ENCODE measurements at places on chromosomes 12 and 14.

- no peak for DNase-seq
These were observed 6.8 kb downstream of the TTC8 start for GRCh38 chr14:88831284-88831683.

- no peak for DNase-seq
These were observed 34.8 kb downstream of the CRACR2A start for GRCh38 chr12:3718100-3718499.

- no peak for DNase-seq
These were observed 56.0 kb downstream of the SYNE2 start for GRCh38 chr14:63908667-63909264.

GRCh38 chr14:73759183-73759713 lies 45.1 kb upstream of the PNMA1 start:
- DNase-seq, result peak; percentile 69

DNA sequence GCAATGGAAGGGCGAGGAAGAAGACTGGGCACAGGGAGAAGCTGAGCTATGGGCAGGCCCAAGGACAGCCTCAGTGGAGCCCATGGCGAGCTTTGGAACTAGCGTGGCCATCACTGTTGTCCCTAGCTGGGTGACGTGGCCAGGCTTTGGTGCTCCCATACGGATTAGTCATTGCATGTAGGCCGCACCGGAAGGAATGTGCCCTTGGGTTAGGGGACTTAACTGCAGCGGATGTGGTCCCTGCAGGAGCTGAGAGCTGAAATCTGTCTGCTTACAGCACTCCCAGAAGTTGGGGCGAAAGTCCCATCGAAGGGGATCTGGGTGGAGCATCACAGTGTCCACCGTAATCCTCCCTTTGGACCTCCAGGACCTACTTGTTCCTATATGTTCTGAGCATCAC lies 133.7 kb downstream of the PAPOLA start:
- no peak for DNase-seq

GRCh38 chr12:19227880-19228210 lies 98.3 kb downstream of the PLEKHA5 start:
- no peak for DNase-seq

DNA sequence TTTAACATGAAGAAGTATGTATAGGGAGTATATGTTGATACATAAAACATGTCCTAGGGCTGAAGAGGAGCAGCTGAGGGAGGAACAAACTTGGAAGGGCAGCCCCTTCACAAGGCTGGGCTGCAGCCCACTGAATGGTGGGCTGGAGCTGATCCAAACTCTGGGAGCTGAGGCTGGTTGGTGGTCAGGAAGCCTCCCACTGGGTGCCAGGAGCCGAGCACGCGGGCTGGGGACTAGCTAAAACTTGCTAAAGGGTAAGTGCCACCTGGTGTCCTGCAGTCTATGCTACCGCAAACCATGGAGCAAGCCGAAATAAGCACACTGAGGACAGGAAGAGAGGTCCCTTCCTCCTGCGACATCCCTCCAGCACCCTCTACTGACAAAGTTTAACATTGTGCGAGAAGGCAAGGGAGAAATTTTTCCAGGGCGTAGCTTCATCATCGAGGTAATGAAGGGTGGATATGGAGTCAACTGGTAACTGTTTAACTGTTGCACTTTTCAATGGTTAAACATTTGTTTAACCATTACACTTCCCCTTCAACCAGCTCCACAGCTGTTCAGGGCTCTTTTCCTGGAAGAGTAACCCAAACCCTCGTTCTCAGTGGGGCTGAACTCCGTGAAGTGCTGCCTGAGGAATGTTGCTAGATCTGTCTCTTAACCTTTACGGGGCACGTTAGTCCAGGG lies 42.2 kb downstream of the EGLN3 start:
- DNase-seq, result no peak

- peak; percentile 64 for DNase-seq
These were observed 20.9 kb upstream of the ANO2 start for GRCh38 chr12:5965950-5966383.

- DNase-seq, result peak; percentile 53
These were observed 116.3 kb downstream of the GLT1D1 start for GRCh38 chr12:128969480-128970055.

DNA sequence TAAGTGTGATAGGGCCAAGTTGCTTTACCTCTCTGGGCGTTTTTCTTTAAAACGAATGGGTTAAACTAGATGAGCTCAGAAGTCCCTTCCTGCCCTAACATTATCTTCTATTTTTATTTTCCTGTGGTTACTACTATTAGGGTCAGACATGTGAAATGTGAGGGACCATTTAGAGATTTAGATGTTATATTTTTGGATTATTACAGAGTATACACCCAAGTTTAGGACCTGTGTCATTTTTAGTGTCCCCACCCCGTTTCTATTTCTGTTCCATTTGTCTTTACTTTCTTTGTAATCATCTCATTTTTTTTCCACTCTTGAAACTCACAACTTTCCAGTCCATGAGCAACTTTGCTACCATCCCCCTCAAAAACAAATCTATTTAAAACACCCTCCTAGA lies 56.3 kb downstream of the SLC4A8 start:
- DNase-seq, result no peak

DNA sequence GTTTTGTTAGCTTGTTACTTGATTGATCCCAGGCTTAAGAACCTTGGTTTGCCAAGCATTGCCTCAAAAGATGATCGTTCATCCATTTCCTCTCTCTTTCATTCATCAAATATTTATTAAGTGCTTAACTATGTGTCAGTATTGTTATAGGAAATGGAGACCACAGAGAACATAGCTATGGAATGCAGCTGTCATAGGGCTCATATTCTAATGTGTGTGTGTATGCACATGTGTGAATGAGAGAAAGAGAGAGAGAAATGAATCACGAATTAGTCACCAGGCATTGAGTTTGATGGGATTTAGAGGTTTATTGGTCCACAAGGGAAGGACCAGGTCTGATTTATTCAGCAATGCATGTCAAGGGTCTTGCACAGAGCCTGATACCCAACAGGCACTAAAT lies 71.0 kb upstream of the FBXO21 start:
- DNase-seq, result no peak

DNA sequence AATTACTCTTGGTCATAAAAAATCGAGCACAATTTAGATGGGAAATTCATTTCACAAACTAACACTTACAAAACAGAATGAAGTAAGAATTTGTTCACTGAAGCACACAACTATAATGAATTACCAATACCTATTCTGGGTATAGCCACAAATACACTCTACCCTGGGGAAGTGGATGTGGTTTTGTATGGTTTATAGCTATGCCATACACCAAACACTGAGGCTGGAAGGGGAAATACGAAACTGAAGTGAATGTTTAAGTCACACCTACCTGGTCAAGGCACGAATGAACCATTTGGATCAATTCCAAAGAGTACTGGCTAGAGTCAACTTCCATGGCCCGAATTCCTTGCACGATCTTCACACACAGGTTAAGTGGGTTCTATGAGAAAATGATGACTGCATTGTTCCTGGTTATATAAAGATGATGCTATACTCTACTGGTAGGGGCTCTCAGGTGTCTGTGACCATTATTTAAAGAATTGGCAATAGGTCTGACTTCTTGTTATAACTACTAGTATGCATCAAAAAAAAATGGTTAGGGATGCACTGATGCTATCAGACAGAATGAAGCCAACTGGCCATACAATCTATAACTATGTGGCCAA lies 12.8 kb downstream of the NEK9 start:
- DNase-seq, result no peak

- DNase-seq, result no peak
These were observed 26.9 kb upstream of the FERMT2 start for GRCh38 chr14:52977798-52978197.

DNA sequence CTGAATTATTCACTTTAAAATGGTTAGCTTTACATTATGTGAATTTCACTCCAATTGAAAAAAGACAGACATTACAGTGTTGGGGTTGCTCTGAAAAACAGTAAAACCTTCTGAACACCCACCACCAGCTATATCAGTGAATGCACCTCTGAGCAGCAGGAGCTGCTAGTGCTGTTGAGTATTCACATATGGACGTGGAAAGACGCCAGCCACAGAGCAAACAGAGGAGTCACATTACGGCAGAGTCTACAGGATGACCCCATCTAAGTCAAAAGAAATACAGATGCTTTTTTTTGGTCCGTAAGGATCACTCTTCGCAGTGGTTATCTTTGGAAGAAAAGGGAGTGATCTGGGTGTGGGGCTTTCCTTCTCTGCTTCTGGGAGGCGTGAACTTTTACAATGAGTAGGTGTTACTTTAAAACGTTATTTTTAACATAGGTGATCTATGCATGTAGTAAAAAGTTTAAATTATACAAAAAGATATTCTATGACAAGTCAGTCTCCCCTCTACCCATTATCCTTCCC lies 4.5 kb downstream of the HVCN1 start:
- no peak for DNase-seq

- no peak for DNase-seq
These were observed 646 bp upstream of the OR6C4 start for GRCh38 chr12:55548756-55549155.

All from activated T-cell treated with anti-CD3 and anti-CD28 coated beads, Interleukin-2, amount 50 U/mL, for 48 hours (primary cell).